ENCODE measurements at places on chromosomes 16 and 17. TPM values are rescaled to one million over a fixed set of nuclear protein-coding genes. Genes with fewer than 3 reads are reported as not detected.

The MT1G gene
- 14.7 TPM for total RNA-seq

GRCh38 chr16:86232496-86232895 is 277.8 kb upstream of the FOXF1 start:
- no peak for DNase-seq

- DNase-seq, result peak; percentile 70
Observed at GRCh38 chr17:78725448-78726021, 56.5 kb downstream of the CYTH1 start.

GRCh38 chr16:29745853-29746345 is at the start of gene C16orf54:
Gene C16orf54 (minus strand): TSS chr16:29745990. CDS start chr16:29744951, 1,039 bp downstream.
- peak; percentile 93 for DNase-seq

DNA sequence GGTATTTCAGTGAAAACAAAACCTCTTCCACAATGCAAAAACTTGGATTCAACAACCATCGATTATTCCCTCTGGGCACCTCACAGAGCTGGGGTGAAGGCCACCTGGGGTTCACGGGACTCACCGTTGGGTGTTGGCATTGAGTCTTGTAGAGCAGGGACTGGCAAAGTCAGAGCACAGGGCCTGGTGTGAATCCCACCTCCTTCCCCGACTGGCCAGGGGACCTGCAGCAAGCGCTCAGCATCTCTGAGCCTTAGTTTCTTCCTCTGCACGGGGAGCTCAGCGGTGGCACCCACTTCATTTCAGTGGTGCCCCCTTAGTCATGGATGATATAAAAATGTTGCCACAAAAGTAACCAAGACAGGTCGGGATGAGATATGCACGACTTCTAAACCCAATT is 100.4 kb downstream of the METRNL start:
- DNase-seq, result no peak

DNA sequence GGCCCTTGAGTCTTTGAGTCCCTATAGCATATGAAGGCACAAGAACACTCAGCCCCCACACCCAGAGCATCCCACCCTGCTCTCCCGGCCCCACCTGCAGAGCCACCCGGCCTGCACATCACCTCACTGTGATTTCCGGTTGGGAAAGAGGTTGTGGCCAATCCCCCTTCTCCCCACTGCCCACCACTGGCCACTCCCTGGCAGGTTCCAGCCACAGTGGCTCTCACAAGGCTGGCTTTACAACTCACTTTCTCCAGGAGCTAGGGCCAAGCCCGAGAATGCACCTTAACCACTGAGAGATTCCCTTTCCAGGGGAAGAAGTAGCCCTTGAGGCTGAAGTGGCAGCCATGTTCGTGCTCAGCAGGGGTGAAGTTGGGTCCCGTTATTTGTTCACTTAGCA is 123.9 kb downstream of the C16orf78 start:
- no peak for DNase-seq

GRCh38 chr17:69870751-69871199 is 204.2 kb upstream of the KCNJ16 start:
- no peak for DNase-seq

DNA sequence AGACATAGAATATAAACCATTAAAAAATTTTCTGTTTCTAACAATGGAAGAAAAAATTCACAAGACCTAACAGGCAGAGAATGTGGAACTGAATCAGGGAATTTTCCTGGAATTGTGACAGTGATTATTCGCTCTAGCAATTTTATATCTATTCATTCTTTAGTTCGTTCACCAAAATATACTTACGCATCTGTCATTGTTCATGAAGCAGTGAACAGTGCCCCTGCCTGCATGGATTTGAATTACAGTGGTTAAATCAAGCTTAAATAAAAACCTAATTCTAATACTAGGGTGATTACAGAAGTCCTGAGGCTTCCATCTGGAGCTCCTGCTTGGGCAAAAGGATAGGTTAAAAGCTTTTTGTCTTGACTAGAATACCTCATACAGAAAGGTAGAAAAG is 48.6 kb downstream of the ABCA8 start:
- DNase-seq, result no peak

- no peak for DNase-seq
Observed at GRCh38 chr17:40819528-40820125, 2.8 kb downstream of the KRT10 start.

- DNase-seq, result no peak
Observed at GRCh38 chr17:66364990-66365490, 62.6 kb downstream of the PRKCA start.

The HEATR3 gene
- 22.2 TPM for total RNA-seq

The CSH1 gene
- not detected for total RNA-seq

DNA sequence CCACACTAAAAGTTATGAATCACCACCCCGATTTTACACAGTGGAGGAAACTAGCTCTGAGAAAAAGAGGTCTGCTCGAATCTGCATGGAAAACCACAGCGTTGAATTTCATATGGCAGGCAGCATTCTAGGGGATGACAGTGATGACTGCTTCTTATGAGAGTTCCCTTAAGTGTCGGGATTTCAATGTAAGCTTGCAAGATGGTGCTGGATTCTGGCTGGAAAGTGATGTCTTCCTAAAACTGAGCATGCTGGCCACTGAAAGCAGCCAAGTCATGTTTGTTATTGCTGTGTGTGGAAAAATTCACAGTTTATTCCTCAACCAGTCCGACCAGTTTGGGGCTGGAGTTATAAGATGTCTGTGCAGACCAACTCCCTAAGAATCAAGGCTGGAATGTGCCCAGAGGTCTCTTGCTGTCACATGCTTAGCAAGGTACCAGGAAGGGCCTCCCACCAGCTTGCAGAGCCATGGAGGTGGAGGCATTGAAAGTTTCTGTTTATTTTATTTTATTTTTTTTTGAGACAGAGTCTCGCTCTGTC is 37.2 kb upstream of the GAN start:
- DNase-seq, result no peak

DNA sequence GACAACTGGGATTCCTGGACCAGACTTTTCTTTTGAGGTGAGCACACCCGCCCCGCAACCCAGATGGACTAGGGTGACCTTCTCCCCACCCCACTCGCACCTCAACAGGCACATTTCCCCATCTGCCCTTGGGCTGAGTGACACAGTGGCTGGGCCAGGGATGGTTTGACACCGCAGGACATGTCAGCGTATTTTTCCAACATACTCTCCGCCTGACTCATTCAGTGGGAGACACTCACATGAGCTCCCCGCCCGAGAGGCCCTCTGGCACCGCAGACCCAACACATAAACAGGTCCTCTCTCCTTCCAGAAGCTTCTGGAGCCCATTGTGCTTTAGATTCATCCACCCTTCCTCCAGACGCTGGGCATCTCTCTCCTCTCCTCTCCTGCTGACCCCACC is 69.4 kb downstream of the ZDHHC7 start:
- no peak for DNase-seq

- DNase-seq, result no peak
Observed at GRCh38 chr17:18035704-18036103, 3.3 kb downstream of the ATPAF2 start.

GRCh38 chr16:4706871-4707270 is 13.5 kb downstream of the NUDT16L1 start:
- no peak for DNase-seq

DNA sequence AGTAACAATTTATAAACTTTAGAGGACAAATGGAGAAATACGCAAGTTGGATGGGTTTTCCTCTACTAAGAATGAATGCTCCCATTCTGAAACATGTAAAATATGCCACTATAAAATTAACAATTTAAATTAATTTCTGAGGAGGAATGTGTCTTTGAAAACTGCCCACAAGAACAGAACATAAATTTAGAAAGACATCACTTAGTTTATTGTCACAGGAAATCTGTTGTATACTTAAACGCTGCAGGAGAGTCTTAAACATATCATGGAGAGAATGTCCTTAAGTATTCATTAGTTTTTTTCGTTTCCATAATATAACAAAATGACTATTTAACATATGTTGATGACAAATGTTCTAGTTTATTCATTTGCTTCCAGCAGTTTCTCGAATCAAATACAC is 29.6 kb downstream of the USP32 start:
- no peak for DNase-seq

- DNase-seq, result no peak
Observed at GRCh38 chr16:21194771-21195301, 16.5 kb downstream of the ZP2 start.

DNA sequence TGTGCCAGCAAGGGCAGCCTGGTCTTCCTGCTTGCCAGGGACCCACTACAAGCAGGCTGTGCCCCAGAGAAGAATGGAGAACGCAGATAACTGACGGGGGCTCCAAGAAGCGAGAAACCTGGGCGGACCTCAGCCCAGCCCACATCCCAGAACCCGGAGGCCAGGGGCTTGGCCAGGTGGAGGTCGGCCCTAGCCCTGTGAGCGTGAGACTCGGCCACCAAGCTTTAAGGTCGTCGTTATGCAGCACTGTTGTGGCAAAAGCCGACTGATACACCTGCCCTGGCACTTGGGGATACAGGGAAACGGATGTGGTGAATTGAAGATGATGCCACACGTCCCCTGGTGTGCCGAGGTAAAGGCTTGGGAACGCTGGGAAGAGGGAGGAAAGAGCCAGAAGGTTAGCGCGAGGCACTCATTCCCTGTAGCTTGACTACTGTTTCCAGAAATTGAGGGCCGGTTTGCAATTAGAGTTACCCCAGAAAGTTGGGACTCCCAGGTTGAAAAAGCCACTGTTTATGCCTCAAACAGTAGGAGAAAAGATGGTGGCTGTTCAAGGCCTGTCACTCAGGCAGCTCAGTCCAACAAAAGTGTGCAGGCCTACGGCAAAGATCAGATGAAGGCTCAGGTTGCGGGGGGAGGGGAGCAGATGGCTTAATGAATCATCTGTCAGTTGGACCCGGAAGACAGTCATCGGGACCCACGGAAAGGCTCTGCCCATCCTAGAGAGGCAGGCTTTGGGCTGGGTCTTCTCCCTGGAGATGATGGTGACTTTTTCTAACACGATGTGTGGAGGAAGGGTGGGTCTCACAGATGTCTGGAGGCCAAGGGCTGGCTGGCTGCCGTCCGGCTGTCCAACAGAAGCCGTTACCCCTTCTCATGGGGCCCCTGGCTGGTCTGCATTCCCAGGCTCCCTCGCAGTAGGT is 45.6 kb upstream of the BAHCC1 start:
- no peak for DNase-seq

- DNase-seq, result no peak
Observed at GRCh38 chr16:28098959-28099945, 35.7 kb upstream of the GSG1L start.

DNA sequence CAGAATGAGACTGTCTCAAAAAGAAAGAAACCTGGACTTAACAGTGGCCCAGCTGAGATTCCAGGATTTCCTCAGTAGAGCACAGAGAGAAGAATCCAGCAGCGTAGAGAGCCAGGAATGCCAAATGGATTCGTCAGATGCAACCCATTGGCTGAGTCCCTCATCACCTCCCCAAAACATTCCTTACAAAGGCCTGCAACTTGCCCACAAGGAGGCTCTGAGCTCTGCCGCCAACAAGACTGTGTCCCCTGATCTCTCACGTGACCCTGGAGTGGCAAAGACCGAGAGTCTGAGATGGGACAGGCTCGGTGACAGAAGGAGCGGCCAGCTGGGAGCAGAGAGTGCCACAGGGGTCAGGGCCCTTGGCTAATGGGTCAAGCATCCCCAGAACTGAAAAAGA is 6.9 kb upstream of the CHMP6 start:
- DNase-seq, result no peak

- DNase-seq, result no peak
Observed at GRCh38 chr16:62010186-62010585, 26.1 kb downstream of the CDH8 start.

- DNase-seq, result no peak
Observed at GRCh38 chr16:10205688-10206087, 23.5 kb upstream of the GRIN2A start.

The OR4D1 gene
- total RNA-seq, result 0.16 TPM

DNA sequence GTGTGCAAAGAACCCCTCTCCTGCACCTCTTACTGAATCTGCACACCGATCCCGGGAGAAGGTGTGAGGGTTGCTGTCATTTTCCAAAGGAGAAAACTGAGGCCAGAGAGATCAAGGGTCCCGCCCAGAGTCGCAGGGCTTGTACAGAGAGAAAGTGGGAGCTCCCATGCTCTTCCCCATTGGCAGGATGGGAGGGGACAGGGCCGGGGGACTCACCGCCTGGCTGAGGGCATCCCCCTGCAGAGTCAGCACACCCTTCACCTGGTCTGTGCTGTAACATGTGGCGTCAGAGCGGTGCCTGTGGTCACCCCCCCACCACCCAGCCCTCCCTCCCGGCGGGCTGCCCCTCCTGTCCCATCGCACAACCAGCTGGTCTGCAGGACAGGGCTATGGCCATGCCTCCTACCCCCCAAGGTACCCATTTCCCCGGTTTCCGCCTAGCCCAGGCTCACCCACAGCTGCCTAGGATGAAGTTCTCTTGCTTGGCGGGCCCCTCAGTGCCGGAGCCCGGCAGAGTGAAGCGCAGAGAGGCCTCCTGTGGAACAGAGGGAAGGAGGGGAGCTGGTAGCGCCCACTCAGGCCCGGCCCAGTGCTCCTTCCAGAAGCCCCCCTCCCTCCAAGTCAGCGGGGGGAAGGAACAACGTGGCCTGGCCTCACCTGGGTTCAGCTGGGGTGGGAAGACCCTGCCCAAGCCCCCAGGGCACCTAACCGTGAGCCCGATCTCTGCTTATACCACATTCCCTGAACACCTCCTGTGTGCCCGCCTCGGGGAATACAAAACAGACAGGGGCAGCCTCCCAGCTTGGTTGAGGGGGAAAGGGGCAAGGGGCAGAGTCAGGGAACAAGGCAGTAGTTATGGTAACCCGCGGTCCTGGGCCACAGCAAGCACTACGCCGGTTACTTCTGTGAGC is 1.1 kb downstream of the ROGDI start:
- no peak for DNase-seq

The TSEN54 gene
- total RNA-seq, result 29.2 TPM

The PRDM7 gene
- total RNA-seq, result not detected

DNA sequence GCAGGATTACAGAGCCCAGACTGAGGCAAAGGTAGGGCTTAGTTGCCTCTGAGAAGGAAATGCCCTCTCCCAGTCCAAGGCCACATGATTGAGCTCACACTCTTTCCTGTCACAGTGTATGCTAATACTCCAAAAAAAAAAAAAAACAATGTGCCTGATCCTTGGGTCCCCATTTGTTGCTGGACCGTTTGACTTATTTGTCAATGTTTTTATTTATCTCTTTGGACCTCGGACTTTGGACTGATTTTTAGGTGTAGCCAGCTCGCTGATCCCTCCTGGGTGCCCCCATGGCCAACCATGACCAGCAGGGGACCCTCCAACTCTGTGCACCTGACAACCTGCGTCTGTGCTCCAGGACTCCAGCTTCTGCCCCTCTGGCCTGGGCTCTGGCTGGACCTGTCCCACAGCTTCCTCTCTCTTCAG is 622 bp upstream of the CCL16 start:
- DNase-seq, result peak; percentile 17

- no peak for DNase-seq
Observed at GRCh38 chr17:37255432-37255831, 120.4 kb upstream of the C17orf78 start.

All from activated CD4-positive, alpha-beta T cell treated with anti-CD3 and anti-CD28 coated beads for 36 hours (primary cell).